ENCODE measurements at places on chromosomes 11 and 22.

- DNase-seq, result no peak
Observed at GRCh38 chr11:123073343-123074057, 11.6 kb upstream of the HSPA8 start.

- no peak for DNase-seq
Observed at GRCh38 chr22:27173530-27173929, 516.1 kb downstream of the MIAT start.

- DNase-seq, result no peak
Observed at GRCh38 chr11:122248131-122248530, 132.1 kb upstream of the BLID start.

GRCh38 chr22:33271390-33272161 lies 213.4 kb upstream of the SYN3 start:
- DNase-seq, result no peak

DNA sequence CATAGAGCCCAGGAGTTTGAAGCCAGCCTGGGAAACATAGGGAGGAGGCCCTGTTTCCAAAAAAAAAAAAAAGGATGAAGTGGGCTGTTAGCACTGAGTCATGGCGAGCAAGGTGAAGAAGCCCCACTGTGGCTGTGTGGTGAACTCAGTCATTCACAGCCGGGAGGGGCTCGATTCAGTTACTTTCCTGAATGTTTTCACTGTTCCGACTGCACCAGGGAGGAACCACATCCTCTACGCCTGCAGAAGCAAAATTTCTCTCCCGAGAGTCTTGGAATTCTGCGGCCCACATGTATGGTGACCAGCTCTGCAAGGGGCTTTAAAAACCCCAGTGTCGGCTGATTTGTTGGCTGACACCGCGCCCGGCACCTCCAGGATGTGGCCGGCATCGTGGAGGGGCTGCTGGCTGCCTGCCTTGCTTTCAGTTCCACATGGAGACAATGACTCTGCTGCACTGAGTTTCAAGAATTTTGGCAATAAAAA lies 27.8 kb upstream of the GRAMD4 start:
- peak; percentile 44 for DNase-seq

DNA sequence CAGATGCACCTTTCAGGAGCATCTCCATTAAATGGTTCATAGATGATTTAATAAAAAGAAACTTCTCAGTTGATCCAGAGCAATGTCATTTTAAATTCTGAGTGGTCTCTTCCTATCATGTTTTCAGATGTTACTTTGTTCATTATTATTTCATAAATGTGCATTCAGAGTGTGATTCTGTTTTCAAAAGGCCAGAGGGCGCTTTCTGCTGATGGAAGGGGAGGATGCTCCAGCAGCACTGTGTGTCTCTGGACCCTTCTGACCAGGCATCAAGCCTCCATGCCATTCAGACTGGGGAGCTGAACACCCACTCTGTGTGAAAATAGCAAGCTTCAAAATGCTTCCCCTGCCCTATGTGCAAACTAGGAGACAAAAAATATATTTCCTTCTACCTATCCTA lies 23.9 kb upstream of the CRTAM start:
- DNase-seq, result no peak

GRCh38 chr11:68641880-68642279 lies 42.5 kb upstream of the GAL start:
- no peak for DNase-seq

DNA sequence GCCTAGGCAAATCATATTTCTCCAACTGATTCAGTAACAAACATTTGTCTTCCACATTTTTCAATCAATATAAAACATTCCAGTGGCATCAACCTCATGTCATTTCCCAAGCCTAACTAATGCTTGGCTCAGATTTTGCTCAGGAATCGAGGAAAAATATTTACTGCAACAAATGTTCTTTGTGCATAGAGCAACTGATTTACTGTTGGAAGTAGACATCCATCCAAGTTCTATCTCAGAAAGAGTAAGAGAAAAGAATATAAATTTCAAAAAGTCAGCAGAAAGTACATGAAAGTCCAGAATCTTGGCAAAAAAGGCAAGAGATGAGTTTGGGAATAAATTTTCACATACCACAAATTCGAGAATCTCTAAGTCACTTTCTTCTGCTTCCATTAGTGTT lies 2245.0 kb upstream of the RAG2 start:
- DNase-seq, result no peak

- DNase-seq, result no peak
Observed at GRCh38 chr11:126007238-126007637, 55.4 kb downstream of the CDON start.

- DNase-seq, result no peak
Observed at GRCh38 chr11:11975201-11976092, 33.0 kb downstream of the DKK3 start.

DNA sequence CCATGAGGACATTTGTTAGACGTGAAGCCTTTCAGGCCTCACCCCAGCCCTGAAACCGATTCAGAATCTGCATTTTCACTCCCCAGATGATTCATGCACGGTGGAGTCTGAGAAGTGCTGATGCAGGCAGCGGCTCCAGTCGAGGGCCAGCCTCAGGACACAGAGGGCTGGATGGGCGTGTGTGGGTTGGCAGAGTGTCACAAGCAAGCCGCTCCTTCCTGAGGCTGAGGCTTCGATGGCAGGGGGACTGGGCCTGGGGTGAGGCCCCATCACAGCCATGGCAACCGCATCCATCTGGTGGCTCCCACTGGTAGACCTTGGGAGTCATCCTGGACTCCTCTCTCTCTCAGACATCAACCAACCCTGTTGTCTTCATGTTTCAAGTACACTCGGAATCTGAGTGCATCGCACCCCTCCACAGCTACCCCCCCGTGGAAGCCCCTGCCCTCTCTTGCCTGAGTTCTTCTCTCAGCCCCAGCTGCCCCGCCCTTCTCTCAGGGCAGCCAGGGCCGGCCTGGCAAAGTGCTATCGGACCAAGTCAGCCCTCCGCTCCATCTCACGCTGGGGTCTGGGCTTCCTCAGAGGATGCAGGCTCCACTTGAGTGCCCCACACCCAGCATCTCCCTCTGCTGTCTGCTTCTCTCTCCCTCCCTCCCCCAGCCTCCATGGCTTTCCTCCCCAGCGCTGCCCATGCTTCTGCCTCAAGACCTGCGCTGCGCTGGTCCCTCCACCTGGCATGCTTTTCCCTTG lies 10.6 kb downstream of the KCNC1 start:
- no peak for DNase-seq

GRCh38 chr11:108729227-108729871 lies 64.5 kb downstream of the DDX10 start:
- no peak for DNase-seq

DNA sequence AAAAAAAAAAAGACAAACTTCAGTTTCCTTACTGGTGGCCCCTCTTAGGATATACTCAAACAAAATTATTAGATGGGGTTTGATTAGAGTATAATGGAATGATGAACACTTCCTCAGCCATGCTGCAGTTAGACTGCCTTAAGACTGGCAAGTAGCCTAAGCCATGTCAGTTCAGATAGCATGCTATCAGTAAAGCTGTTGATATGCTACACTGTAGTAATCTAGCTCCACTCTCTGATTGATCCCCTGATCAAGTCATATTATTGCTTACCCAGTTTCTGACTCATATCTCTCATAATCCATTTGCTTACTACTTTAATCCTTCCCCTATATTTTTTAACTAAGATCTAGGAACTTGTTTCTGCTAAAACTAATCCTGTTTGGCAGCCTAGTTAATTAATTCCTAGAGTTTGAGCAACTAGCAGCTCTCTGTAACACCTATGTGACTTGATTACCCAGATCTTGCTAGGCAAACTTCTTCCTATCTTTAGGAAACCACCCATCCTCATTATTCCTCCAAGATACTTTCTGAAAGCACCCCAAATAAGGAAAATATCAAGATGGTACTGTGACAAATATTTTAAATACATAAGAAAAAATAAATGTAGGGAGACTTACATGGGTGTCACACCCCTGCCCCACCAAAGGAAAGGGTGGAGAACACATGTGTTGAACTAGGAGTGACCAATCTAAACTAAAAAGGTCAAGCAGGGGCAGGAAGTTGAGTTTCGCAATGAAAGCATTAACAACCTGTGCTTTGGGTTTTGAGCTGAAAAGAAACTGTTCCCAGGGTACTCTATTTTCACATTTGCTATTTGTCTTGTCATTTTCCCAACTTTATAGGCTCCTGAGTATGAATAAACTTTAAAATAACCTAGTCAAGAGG lies 43.2 kb downstream of the PIK3C2A start:
- DNase-seq, result no peak

- DNase-seq, result no peak
Observed at GRCh38 chr22:18091478-18091877, 13.7 kb downstream of the PEX26 start.

GRCh38 chr22:37137131-37137530 lies 12.6 kb downstream of the IL2RB start:
- no peak for DNase-seq

DNA sequence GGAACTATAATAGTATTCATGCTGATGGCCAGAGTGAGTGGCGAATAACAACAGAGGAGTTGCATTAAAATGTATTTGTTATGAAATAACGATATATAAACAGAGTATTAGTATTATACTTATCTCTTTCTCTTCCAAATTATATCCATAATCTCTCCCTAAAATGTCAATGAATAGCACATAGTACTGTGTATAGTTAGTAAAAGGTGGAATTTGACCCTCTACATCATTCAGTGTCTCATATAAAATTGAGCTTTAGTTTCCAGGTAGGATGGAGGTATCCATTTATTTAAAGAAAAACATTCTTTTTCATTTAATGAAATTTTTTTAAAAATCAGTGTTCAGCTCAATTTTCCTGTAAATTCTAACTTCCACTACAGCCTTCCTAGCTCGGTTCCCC lies 34.4 kb upstream of the TECTA start:
- DNase-seq, result no peak

- no peak for DNase-seq
Observed at GRCh38 chr11:14746857-14747395, 103.3 kb downstream of the PDE3B start.

DNA sequence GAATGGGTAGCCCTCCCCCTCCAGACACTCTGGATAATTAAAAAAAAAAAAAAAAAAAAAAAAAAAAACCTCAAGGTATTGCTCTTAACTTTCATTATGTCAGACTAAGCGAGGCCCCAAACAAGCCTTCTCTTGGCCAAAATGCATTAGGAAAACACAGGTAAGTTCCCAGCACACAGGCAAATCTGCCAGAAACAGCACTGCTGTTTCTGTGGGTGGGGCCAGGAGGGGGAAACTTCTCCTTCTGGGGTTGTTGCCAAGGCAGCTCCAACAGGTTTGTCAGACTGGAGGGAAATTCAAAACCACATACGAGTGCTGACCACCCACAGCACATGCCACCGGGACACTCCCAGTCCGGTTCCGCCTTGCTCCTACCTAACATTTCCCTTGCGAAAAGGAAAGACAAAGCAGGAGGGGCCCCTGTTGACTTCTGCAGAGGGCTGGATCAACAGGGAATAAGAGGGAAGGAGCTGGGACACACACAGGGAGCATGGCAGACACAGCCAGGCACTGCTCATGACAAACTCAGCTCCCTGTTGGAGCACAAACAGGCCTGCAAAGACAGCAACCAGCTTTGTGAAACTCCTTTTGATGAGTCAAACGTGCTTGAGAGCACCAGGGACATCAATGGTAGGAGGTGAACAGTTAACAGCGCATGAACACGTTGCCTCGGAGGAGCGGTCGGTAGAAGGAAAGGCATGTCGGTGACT lies 55.0 kb downstream of the MYH9 start:
- peak; percentile 43 for DNase-seq

GRCh38 chr11:4508886-4509285 lies 26.4 kb downstream of the OR52K1 start:
- DNase-seq, result no peak

DNA sequence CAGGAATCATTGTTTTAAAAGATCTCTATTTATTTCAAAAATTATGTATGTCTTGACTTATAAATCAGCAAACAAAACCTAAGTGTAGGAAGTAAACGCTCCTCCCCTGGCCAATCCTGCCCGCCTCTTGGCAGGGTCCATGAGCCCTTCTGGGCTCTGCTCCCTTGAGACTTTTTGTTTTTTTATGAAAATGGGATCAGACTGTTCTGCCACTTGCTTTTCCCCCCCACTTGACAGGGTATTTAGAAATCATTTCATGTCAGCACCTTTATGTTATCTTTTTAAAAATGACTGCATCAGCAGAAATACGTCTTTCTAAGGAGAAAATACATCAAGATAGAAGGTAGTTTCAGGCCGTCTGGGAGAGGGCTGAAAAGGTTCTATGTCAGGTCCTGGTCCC lies 35.6 kb downstream of the FBLN1 start:
- DNase-seq, result no peak

DNA sequence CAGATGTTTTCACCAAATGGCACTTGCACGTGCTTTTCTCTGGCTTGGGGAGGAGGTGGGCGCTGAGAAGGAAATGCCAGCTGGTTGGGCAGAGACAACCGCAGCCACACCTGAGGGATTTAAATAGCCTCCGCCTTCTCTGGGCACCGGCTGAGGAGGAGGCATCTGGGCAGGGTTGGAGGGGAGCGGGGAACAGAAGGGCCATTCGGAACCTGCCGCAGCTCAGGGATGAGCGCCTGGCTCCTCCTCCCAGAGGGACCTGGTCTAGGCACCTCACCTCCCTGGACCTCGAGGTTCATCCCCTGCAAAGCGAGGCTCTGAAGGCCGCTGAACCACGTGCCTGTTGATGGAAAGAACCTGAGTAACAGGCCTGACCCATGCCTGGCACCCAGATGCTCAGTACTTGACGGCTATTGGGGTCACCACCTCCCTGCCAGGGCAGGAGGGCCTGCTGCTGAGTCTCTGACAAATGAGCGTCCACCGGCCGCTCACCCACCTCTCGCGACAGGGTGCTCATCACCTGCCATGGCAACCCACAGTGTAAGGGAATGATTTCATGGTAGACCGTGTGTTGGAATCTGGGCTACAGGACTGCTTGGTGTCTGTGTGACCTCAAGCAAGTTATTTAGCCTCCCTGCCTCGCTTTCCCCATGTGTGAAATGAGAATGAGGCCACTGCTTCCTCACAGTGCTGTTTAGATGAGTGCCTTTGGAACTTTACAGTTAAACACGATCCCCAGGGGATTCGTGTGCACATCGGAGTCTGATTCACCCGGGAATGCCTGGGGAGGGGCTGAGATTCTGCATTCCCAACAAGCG lies 2.0 kb upstream of the KDELR3 start:
- no peak for DNase-seq

- DNase-seq, result no peak
Observed at GRCh38 chr11:110984147-110984546, 261.4 kb upstream of the POU2AF2 start.

GRCh38 chr22:24289114-24289513 lies 18.5 kb downstream of the SPECC1L start:
- no peak for DNase-seq

DNA sequence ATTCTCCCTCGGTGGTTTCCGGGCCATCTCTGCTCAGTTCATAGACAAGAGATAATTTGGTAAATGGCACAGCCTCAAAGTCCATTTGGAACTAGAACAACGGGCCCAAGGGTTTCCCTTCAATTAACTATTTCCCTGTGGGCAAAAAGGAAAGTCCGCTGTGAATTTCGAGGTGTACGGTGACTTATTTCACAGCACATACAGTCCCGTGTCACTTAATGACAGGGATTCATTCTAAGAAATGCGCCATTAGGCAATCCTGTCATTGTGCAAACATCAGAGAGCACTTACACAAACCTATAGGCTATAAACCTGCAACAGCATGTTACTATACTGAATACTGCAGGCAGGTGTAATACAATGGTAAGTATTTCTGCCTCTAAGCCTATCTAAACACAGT lies 551.6 kb downstream of the OPCML start:
- no peak for DNase-seq

GRCh38 chr11:129950101-129951091 lies 52.2 kb downstream of the PRDM10 start:
- DNase-seq, result no peak

- no peak for DNase-seq
Observed at GRCh38 chr22:19559956-19560355, 35.7 kb upstream of the CLDN5 start.
